Mesothelial cell of epicardium (in vitro differentiated cells): ENCODE measurements at places on chromosomes 13 and 19. TPM values are rescaled to one million over a fixed set of nuclear protein-coding genes. Genes with fewer than 3 reads are reported as not detected.

DNA sequence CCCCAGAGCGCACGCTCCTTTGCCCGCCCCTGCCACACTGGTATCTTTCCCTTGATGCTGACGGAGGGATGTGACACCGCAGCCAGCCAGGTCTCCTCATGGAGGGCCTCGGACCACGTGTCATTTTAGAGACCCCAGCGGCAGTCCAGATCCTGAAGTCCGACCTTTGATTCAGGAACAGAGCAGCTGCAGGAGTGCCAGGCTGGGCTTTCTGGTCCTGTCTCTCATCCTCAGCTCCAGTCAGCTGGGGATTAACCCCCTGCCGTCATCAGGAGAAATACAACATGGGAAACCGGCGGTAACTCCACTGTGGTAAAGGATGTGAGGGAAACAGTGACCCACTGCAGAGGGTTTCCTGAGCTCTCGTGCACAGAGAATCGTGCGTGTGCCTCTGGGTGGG, 140.6 kb downstream of the SIPA1L3 start:
- no peaks in the 10 kb centered on the region for H3K4me1 ChIP-seq
- no peak for DNase-seq
- H3K27me3 ChIP-seq = no peaks in the 10 kb centered on the region
- peaks cover 3% of the 10 kb centered on the region for H3K36me3 ChIP-seq

DNA sequence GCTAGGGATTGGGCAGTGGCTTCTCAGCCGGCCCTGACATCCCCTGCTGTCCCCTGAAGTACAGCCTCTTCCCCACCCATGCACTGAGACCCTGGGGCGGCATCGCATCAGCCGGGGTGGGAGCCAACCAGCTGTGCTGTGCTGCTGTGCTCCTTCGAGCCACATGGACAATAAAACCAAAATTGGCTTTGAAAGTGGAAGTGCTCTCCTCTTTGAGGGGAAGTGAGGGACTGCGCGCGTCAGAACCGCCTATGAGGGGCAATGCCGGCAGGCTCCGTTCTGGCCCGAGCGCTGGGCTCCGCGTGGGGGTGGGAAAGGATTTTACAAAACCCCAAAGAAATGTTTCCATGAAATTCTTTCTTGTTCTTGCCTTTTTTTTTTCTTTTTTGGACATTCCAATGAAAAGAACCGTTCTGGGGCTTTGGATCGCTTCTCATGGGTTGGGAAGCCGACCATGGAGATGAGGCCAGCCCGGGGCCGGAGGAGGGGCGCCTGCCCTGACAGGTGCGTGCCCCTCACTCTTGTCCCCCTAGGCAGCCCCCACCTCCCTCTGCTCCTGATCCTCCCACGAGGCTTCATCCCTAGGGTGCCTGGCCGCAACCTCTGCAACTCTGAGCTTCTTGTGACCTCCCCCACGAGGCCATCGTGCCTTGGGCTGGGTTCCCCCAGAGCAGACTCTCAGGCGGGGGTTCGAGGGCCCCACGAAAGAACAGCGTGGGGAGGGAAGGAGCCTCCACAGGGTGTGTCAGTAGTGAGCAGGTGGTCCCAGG, 22.6 kb downstream of the KLHL26 start:
- peak overlapping the region; percentile 5 for H3K27ac ChIP-seq
- no peaks in the 10 kb centered on the region for H3K27me3 ChIP-seq
- H3K4me3 ChIP-seq = no peak overlapping the region
- no peak for DNase-seq
- H3K36me3 ChIP-seq = no peaks in the 10 kb centered on the region

DNA sequence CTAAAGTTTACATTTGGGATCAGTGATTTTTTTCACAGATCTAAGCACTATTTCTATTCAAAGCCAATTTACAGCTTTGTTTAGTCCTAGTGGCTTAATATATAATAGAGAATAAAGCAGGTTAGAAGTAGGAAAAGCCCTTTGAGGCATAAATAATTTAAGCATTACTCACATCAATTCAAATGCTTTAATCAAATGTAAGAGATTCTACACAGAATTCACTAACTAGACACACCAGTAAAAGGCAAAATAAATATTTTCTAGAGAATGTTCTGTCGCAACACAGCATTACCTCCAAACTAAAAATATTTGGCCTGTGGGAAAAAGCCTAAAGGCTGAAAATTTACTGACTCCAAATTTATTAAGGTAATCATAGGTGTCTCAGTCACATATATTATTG, 31.3 kb downstream of the KCTD12 start:
- no peak overlapping the region for H3K4me3 ChIP-seq
- DNase-seq = no peak
- peaks cover 1% of the 10 kb centered on the region for H3K36me3 ChIP-seq
- no peaks in the 10 kb centered on the region for H3K27me3 ChIP-seq

GRCh38 chr13:85864963-85865530, 65.8 kb upstream of the SLITRK6 start:
- H3K4me3 ChIP-seq = no peak overlapping the region
- DNase-seq = no peak
- H3K27ac ChIP-seq = no peak overlapping the region
- H3K4me1 ChIP-seq = no peaks in the 10 kb centered on the region

- peaks cover 2% of the 10 kb centered on the region for H3K36me3 ChIP-seq
- H3K27ac ChIP-seq = peak overlapping the region; percentile 4
- no peaks in the 10 kb centered on the region for H3K27me3 ChIP-seq
- no peak overlapping the region for H3K4me3 ChIP-seq
- DNase-seq = no peak
- H3K4me1 ChIP-seq = peaks cover 35% of the 10 kb centered on the region
These were observed 1197.5 kb downstream of the EFNB2 start for GRCh38 chr13:105338006-105338405.

The SIGLEC12 gene
- total RNA-seq = not detected in 3 replicates

The KDELR1 gene
- 255 to 262 TPM (median 260 TPM) in 3 replicates for total RNA-seq

The EHD2 gene
- total RNA-seq = 38.7 to 39.2 TPM (median 38.8 TPM) in 3 replicates

The IGFL1 gene
- 0.29 TPM in 1 of 3 replicates, not detected in the others for total RNA-seq

The ZNF569 gene
- 5.4 to 5.8 TPM (median 5.5 TPM) in 3 replicates for total RNA-seq
